ENCODE measurements at places on chromosomes 7 and 10. TPM values are rescaled to one million over a fixed set of nuclear protein-coding genes. Genes with fewer than 3 reads are reported as not detected.

- peak; percentile 22 for DNase-seq
Measured at GRCh38 chr7:29091715-29092114, 54.6 kb downstream of the CPVL start.

DNA sequence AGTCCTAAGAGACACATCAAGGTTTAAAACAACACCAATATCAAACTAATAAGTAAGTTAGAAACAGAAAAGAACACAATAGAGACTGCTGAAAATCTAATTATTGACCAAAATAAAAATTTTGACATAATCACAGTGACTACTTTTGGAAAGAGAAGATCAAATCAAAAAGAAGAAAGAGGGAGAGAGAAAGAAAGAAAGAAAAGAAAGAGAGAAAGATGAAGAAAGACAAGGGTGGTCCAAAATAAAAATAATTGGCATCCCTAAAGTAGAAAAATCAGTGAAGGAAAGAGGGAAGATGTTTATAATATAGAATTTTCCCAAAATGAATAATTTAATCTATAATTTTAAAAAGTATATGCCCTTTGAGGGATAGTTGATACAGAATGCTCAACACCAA, 118.8 kb upstream of the VIPR2 start:
- no peak for DNase-seq

Gene TEX47
- total RNA-seq = not detected

Gene LIPN
- not detected for total RNA-seq

- DNase-seq = no peak
Measured at GRCh38 chr10:71202314-71202713, 10.1 kb upstream of the UNC5B start.

DNA sequence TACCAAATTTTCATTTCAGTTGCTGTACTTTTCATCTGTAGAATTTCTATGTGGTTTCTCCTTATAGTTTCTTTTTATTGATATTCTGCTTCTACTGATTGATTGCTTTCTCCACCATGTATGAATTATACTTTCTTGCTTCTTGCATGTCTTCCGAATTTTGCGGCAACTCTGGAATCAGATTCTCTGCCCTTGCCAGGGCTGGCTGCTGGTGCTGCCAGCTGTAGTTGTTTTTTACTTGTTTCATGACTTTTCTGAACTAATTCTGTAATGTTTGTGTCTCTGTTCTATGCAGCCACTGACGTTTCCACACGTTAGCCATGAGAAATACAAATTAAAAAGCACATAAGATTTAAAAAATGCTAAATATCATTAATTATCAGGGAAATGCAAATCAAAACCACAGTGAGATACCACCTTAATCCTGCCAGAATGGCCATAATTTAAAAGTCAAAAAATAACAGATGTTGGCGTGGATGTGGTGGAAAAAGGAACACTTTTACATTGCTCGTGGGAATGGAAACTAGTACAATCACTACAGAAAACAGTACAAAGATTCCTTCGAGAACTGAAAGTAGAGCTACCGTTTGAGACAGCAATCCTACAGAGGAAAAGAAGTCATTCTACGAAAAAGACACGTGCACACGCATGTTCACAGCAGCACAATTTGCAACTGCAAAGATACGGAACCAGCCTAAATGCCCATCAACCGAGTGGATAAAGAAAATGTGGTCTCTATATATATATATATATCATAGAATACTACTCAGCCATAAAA, 51.5 kb downstream of the MAD1L1 start:
- no peak for DNase-seq

DNA sequence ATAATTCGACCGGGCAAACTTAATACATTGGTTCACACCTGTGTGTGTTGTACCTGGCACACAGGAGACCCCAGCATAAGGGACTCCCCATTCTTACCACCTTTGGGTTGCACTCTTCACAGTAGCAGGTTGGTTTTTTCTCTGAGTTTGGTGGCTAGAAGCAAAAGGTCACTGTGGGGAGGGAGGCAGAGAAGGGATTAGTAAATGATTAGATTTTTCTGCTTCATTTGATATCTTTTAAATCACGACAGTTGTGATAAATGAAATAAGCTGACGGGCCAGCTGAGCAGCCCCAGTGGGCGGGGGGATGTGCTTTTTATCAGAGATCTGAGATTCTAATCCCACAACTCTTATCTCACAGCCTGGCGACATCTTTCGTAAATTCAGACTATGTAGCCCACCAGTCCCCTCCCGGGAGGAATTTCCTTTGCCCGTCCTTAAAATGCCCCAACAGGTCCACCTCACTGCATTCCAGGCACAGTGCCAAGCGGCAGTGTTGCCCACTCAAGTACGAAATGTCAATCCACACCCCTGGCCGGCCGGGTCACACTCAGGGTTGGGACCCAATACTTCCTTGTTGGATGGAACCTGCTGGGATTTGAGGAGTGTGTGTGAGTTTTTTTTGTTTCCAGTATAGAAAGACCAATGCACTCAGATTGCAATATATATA, 10.5 kb upstream of the KCP start:
- DNase-seq = no peak

GRCh38 chr10:132918617-132919373, 23.6 kb downstream of the CFAP46 start:
- DNase-seq = no peak

DNA sequence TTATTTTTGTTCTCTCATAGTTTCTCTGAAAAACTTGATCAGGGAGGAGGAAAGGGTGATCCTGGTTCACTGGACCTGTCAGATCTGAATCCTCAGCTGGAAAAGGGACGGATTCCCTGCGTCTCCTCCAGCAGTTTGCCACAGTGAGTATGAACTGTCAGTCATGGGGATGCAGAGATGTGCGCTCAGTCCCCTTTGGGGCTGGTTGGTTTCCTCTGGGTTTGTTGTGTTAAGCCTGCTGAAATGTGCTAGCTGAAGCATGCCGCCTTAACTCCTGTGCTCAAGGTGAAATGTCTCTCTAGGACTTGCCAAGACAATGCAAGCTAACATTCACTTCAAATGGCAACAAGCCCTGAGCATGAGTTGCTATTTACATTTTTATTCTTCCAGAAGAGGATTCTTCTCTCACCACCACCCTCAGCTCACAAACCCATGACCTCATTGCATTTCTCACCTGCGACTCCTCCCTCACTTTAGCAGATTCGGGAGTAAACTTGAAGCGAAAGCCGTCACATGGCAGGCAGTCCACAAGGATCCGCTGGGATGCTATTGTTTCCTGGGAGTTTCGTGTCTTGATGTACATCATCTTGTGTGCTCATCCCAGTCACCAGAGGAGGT, 192.9 kb upstream of the FZD8 start:
- DNase-seq = no peak

- no peak for DNase-seq
Measured at GRCh38 chr7:15470825-15471668, 90.8 kb downstream of the AGMO start.

DNA sequence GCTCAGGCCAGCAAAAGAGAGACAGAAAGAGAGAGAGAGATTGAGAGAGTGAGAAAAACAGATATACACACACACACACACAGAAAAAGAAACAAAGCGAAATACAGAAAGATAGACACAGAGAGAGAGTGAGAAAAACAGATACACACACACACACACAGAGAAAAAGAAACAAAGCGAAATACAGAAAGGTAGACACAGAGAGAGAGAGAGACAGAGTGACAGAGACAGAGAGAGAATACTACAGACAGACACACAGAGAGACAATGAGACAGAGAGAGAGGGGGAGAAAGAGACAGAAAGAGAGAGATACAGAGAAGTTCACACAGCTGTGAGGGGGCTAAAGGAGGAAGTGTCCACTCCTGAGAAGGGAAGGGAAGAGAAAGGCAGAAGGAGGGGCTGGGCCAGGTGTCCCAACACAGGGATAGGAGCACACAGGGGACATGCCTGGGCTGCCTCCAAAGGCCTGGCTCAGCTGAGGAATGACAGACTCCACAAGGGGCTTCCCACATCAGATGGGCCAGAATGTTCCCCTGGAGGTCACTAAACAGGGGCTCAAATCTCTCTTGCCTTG, 4.3 kb downstream of the GCK start:
- no peak for DNase-seq

Gene RNF32
- total RNA-seq = 4.1 TPM

DNA sequence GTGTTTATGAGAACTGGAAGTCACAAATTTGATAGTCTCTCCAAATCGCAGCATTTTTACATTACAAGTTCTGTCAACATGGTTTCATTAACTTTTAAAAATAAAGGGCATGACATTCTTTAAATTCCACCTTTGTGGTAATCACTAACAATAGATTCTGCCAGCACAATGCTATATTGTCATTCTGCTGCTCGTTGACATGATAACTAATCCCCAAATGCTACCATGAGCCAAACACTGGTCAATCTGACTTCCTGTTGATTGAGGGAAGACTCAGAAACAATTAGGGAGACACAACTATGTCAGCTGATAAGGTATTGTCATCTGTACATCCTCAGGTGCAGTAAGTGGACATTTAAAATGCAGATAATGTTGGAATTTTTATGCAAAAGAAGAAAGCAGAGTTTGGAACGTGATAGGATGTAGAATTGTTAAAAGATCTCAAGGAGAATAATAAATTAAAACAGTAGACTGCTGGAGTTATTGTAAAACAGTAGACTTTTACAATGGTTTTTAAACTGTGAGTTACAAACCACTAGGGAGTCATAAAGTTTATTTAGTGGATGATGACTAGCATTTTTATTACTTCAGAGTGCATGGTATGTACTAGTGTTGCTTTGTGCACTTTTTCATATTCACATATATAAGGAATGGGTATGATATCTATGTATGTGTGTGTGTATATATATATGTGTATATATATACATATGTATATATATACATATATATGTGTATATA, 126.4 kb upstream of the DKK1 start:
- DNase-seq = peak; percentile 21

- DNase-seq = no peak
Measured at GRCh38 chr7:34552502-34552901, 105.5 kb upstream of the NPSR1 start.

GRCh38 chr10:110706690-110707098, 62.6 kb downstream of the RBM20 start:
- peak; percentile 96 for DNase-seq

Gene BMPER
- total RNA-seq = 4.1 TPM

Gene OPN1SW
- 2.1 TPM for total RNA-seq

DNA sequence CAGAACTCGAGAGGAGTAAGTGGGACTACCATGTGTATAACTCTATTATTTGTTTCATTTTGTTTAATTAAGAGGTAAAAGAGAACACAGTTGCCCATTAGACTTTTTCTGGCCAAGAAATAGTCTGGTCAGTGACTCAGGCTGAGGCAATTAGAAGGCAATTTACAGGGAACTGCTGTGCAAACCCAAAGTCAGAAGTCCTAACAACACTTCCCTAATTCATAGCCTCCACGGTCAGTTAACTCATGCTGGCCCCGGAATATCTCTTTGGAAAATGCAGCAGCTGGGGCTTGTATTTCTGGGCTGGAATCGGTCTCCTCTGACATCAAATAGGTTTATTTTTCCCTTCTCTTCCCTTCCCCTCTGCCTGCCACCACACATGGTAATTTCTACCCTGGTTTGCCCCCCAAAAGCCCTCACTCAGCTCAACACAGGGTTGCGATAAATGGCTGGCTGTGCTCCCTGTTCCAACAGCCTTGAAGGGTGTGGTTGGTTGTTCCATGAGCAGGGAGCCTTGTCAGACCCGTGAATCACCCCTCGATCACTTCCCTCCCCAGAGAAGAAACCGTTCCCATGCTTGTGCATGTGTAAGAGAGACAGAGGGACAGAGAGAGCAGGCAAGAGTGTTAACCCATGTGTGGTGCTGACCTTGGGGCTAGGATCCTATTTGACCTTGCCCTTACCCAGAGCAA, 5.3 kb downstream of the SH3PXD2A start:
- peak; percentile 97 for DNase-seq

DNA sequence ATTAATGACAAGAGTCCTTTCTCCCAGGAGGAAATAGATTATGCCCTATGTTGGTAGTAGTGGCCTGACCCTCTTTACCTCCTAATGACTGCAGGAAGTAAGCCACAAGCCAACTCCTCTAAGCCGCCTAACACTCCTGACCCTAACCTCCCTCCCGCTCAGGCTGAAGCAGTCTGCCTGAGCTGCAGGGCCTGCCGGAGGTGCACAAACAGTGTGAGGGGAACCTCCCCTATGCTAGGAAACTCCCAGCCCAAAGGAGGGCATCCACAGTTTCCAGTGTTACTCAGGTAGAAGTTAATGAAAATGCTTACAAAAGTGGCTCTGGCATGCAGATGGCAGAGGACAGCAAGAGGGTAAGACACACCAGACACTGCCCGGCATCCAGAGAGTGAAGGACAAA, 294.4 kb upstream of the GALNT17 start:
- no peak for DNase-seq

DNA sequence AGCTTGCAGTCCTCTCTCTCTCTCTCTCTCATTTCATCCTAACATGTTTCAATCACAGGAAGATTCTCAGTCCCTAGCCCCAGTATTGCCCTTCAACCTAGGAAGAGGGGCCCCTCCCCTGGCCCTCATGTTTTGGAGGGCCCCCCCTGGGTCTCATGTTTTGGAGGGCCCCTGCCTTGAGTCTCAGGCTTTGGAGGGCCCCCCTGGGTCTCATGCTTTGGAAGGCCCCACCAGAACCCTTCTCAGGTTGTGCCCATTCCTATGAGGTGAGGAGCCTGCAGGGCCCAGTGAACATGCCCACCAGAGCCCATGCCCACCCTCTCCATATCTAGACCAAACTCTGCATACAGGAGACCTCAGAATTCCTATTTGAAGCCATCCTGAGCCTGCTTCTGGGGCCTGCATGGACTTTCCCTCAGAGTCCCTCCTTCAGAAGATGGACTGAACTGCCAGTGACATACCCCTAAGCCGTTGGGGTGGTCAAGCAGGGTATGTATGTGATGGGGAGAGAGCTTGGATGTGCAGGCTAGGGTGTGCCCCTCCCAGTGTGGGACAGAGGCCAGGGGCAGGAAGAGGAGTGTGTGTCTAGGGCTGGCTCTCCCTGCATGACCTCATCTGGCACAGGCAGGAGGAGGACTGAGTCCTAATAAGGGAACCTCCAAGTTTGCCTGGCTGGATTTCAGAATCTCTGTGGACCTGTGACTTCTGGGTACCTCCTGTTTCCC, 8.1 kb upstream of the VDAC2 start:
- peak; percentile 38 for DNase-seq

DNA sequence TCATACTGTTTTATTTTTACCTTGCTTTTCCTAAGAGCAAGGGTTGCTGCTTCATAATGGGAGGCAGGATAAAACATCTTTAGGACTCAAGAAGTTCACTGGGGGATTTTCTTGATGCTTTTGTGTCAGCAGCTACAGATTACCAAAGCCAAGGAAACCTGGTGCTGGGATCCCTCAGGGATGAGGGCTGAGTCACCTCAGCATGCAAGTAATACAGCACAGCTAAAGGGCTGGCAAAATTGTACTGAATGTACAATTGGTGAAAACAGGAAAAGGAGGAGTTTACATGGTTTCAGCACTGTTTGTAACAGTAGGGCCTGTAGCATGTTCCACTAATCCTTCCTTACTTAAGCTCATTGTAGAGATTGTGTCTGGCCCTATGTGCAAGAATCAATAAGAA, 1056.8 kb downstream of the SORCS1 start:
- DNase-seq = no peak

DNA sequence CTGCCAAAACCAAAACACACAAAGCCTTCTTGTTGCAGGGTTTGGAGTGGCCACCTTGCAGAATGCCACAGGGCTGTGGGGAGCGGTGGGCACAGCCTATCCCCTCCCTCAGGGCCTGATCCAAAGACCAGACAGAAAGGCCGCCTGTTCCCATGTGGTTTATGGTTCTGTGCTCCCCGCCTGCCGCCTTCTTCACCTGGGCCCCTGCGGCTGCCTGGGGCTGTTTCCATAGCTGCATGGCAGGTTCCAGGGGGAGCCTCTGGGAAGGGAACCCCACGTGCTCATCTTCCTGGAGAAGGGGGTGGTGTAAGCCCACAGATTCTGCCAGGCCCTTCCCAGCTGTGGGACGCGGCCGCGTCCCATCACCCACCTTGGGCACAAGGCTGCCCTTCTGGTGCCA, 70.7 kb upstream of the EZH2 start:
- no peak for DNase-seq

All from LHCN-M2 (cell line).